ENCODE measurements at places on chromosomes 7 and 10.
A peak's percentile ranks its signal among the peaks of the same experiment; 100 is the strongest.

DNA sequence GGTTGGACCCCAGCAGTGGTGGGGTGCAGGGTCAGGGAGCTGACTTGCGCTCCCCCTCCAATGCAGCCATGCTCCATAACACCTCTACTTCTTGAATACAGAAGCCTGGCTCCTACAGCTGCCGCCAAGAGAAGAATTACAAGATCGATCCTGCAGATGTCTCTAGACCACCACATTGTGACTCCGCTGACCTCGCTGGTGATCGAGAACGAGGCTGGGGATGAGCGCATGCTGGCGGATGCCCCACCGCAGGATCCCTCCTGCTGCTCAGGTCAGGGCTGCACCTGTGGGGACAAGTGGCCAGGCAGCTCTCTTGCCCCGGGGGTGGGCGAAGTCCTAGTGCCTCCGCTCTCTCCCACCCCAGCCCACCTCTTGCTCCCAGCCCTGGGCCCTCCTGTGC is 31.7 kb downstream of the ITIH2 start:
- DNase-seq: no peak

DNA sequence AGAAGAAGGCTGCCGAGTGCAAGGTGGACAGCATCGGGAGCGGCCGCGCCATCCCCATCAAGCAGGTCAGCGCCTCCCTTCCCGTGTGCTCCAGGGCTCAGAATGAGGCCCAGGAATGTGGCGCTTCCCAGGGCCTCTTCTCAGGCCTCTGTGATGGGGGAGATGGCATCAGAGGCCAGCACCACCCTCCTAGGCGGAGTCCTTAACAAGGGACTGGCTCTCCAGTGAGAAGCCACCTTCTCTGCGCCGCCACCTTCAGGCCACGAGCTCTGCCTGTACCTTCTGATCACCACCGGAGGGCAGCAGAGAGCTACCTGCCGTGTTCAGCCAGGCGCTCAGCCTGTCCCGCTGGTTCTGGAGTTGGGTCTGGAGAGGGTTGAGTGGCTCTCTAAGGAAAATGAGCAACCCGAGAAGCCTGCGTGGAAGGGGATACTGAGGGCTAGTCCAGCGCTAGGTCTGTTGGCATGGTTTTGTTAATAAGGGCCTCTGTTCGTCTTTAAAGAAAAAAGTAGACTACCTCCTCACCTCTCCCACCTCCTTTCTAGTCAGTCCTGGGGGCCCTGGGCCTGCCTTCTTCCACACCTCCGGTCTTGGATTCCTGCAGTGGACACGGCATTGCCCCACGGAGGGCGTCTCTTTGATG is 37.7 kb downstream of the AGAP3 start:
- DNase-seq: peak; percentile 86

DNA sequence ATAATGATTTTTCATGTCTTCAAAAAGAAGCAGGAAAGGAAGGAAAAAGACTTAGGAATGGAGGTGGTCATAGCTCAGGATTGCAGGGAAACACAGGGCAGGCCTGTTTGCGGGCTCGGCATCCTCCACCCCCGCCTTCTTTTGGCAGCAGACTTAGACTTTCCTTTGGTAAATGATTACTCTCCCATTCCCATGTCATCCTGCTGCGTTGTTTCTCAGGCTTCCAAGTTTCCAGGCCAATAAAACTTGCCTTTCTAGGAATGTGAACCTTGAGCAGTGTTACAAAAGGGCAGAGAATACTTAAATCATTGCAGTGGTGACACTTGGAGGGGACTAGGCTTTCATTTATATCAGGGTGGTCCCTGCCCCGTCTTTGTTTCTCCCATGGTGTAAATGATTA is 34.0 kb upstream of the DGKB start:
- DNase-seq: peak; percentile 39

- no peak for DNase-seq
Observed at GRCh38 chr10:30573721-30574431, 55.7 kb downstream of the LYZL2 start.

DNA sequence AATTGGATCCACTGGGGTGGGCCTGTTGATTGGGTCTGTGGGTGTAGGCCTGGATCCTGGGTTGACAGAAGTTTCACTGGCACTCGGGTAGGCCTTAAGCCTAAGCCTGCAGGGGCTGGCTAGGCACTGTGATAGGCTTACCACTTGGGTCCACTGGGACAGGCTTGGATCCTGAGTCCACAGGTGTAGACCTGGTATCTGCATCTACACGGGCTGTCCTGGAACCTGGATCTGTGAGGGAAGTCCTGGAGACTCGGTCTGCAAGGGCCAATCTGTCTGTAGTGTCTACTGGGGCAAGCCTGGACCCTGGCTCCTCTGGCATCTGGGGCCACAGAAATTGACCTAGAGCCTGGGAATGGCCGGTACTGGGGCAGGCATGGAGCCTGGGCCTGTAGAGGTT is 219.0 kb upstream of the NRG3 start:
- no peak for DNase-seq

DNA sequence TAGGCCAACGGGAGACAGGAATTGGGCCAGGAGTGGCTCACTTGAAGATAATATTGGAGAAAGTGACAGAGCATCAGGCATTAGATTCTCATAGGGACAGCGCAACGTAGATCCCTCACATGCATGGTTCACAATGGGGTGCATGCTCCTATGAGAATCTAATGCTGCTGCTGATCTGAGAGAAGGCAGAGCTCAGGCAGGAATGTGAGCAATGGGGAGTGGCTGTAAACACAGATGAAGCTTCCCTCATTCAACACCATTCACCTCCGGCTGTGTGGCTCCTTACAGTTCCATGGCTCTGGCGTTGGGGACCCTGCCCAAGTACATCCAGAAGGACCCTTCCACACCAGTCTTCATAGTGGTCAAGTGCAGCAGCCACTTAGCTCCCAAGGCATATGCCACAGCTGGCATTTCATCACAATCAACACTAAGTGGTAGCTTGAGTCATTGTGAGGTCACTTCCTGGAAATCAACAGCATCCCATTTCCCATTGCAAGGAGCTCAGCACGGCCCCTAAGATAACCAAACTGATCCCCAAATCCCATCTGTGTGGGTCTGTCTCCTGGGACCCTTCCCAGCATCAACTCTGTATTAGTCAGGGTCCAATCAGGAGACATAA is 174.5 kb downstream of the TPST1 start:
- no peak for DNase-seq

DNA sequence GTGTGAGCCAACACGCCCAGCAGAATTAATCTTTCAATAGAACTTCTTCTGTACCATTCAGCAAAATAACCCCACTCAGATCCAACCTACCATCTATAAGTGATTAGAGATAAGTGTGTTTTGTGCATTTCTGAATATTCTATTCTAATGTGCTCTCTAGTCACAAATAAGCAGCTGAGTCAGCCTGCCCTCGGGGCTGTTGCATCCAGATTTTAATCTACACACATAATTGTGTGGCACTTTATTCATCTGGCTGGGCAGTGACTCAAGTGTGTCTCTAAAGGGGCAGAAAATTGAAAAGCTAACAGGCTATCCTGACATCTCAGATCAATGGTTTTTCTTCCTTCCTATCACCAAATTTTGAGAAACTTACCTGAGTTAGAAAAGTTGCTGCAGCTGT is 60.3 kb downstream of the PRR15 start:
- no peak for DNase-seq

- peak; percentile 65 for DNase-seq
Observed at GRCh38 chr7:44072364-44073231, 7.2 kb upstream of the PGAM2 start.

DNA sequence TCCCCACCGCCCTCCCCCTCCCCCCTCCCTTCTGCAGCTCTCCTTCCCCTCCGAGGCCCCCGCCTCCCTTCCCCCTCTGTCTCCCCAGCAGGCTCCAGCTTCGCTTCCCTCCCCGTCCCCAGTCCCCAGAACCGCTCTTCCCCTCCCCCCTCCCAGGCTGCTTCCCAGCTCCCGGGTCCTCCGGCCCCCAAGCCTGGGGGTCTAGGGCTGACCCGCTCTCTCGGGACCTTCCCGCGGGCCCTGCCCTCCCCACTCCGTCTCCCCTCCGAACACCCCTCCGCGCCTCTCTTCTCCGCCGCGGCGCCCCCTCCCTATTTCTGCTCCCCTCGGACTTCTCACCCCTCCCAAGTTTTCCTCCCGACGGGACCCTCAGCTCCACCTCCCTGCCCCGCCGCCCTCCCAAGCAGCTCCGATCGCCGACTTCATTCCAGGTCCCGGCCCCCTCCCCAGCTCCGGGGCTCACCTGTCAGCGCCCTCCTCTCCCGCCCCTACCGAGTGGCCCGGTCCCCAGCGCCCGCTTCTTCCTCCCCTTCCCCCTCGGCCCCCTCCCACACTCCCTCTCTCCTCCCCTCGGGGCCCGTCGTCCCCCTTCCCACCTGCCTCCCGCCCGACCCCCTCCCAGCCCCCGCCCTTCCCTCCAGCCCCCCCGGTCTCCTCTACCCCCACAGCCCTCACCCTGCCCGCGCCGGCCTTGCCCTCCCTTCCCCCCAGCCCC is 990 bp downstream of the ZNF467 start:
- no peak for DNase-seq

DNA sequence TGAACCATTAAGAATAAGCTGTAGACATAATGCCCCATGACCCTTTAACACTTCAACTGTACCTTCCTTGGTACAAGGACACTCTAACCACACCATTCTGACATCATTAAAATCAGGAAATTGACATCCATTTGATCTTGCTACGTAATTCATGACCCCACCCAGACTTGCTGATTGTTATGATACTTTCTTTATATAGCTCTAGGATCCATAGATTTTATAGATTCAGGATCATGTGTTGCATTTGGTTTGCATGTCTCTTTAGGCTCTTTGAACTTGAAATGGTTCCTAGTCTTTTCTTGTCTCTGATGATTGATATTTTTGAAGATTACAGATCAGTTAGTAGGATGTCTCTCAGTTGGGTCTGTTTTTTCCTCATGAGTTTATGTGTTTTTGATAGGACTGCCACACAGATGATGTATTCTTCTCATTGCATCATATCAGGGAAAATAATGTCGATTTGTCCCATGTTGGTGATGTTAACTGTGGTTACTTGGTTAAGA is 13.5 kb downstream of the CCM2 start:
- DNase-seq: no peak

DNA sequence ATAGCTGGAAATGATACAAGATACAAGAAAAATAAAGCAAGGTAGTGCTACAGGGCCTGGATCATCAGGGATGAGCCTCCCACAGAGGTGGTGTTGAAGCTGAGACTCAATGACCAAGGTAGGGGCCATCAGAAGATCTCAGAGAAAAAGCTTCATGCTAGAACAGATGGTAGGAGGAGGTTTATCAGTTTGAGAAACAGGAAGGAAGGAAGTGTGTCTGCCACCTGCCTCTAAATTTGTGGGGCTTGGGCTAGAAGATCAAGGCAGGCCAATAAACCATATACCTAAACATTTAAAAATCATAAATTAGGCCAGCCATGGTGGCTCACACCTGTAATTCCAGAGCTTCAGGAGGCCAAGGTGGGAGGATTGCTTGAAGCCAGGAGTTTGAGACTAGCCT is 410.8 kb upstream of the PRKCQ start:
- no peak for DNase-seq

GRCh38 chr10:79001082-79001885 is 67.5 kb upstream of the ZMIZ1 start:
- DNase-seq: no peak

GRCh38 chr10:53667063-53667462 is 894.5 kb upstream of the MBL2 start:
- no peak for DNase-seq

GRCh38 chr7:142602183-142602582 is 147.1 kb upstream of the PRSS1 start:
- no peak for DNase-seq

- DNase-seq: no peak
Observed at GRCh38 chr10:113644185-113645120, 19.4 kb downstream of the NRAP start.

GRCh38 chr7:2521952-2522591 is 2.5 kb downstream of the LFNG start:
- no peak for DNase-seq

- no peak for DNase-seq
Observed at GRCh38 chr10:93068411-93069244, 5.1 kb upstream of the CYP26A1 start.

- DNase-seq: no peak
Observed at GRCh38 chr7:105241198-105241597, 147.5 kb downstream of the SRPK2 start.

GRCh38 chr10:79274279-79275104 is 72.8 kb upstream of the PPIF start:
- DNase-seq: peak; percentile 46

GRCh38 chr10:21860718-21861117 is 142.8 kb downstream of the DNAJC1 start:
- DNase-seq: no peak

DNA sequence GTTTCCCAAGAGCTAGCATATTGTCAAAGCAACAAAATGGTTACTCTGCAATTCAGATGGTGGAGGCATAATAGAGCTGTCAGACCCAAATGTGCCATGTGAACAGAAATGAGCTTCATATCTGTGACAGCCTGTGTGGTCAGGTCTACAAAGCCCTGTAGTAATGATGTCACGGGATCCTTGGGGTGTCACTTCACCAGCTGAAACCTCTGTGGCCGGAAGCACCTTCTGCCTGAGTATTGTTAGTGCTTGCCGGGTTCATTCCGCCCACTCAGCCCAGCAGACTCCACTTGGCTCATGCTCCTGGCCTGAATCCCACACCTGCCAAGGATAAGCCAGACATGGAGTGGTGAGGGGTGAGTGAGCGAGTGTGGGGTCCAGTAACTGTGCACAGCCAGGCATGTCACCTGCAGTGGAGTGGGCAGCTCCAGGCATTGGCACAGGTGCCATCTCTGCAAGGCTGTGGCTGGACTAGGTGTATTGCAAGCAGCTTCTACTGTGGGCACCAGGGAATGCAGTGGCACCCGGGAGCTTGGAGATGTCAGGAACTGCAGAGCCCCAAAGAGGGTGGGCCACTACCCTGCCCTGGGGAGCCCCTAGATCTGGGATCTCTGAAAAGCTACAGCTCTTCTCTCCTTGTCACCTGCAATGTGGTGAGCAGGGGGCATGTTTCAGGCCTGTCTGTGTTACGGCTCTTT is 341.9 kb upstream of the CHRM2 start:
- DNase-seq: no peak

DNA sequence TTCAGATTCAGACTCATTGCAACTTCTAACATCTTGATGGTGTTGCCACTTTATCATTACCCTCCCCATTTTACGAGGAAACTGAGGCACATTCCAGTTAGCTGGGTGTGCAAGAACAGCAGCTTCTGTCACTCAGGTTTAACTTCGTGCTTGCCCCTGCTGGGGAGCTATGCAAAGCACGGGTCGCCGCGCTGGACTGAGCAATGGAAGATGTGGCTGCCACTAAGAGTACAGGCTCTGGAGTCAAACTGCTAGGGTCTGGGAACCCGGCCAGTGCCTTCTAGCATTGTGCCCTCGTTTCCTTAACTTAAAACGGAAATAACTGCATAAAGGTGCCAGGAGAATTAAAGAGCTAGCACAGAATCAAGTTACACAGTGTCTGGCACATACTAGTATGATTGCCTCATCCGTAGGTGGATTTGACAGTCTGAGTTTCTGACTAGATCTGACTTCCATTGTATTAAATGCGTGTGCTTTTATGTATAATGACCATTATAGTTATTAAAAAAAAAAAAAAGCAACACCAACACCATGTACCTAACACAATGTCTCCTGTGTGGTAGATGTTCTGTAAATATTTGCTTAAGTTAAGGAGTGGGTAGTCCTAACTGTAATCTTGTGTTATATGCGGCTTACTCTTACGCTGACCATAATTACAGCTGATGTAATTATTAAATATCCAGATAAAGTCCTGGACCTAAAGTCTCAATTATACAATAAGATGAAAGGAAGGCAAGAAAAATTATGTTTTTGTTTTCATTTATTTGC is 842 bp downstream of the ZNF22 start:
- peak; percentile 80 for DNase-seq

GRCh38 chr10:103282961-103283360 is 6.0 kb downstream of the INA start:
- DNase-seq: no peak

All from Caco-2 (cell line).